ENCODE measurements at places on chromosomes 3 and 15. TPM values are rescaled to one million over a fixed set of nuclear protein-coding genes. Genes with fewer than 3 reads are reported as not detected.

CILP gene
- total RNA-seq: 0.63 TPM

MINAR1 gene
- 4.4 TPM for total RNA-seq

CAPN7 gene
- total RNA-seq: 70.1 TPM

A4GNT gene
- total RNA-seq: not detected

ERC2 gene
- total RNA-seq: 87.3 TPM

LDHAL6B gene
- total RNA-seq: not detected

FOXB1 gene
- not detected for total RNA-seq

GP5 gene
- not detected for total RNA-seq
